Stimulated activated CD8-positive, alpha-beta memory T cell treated with anti-CD3 and anti-CD28 coated beads, Interleukin-15, amount 100 ng/mL, for 24 hours (primary cell): ENCODE measurements at places on chromosomes 5 and 9.

DNA sequence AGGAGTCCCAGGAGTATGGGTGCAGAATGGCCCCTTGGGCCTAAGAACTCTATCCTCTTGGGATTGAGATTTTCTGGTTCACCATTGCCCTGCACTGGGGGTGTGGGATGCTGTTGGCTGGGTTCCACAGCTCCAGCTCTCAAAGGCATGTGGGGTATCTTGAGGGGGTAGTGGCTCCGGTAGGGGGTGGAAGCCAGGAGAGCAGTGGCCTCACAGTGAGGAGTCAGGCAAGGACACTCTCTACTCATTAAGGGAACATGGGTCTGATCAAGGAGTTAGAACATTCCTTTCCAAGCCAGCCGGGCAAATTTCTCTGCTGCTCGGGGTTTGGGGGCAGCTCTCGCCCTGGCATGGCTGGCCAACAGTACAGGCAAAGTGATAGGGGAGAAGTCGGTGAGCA, 33.0 kb downstream of the LARP1 start:
- no peak for DNase-seq

DNA sequence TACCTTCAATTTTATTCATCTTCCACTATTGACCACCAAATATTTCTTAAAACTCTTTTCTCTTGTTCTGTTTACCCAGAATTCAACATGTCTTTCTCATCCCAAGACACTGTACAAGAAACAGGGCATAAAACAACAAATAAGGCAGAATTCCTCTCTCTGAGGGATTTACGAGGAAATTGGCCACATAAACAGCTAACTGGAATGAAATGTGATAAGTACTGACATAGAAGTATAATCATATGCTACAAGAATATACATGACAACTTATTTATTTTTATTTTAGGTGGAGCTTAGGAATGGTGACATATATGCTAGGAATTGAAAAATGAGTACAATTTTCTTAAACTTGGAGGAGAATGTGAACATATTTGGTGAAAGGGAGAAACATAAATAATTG, 48.8 kb upstream of the FBN2 start:
- DNase-seq: no peak

GRCh38 chr5:38757451-38758245, 88.2 kb upstream of the OSMR start:
- DNase-seq: no peak

- DNase-seq: no peak
Observed at GRCh38 chr9:123796618-123797484, 133.1 kb downstream of the DENND1A start.

DNA sequence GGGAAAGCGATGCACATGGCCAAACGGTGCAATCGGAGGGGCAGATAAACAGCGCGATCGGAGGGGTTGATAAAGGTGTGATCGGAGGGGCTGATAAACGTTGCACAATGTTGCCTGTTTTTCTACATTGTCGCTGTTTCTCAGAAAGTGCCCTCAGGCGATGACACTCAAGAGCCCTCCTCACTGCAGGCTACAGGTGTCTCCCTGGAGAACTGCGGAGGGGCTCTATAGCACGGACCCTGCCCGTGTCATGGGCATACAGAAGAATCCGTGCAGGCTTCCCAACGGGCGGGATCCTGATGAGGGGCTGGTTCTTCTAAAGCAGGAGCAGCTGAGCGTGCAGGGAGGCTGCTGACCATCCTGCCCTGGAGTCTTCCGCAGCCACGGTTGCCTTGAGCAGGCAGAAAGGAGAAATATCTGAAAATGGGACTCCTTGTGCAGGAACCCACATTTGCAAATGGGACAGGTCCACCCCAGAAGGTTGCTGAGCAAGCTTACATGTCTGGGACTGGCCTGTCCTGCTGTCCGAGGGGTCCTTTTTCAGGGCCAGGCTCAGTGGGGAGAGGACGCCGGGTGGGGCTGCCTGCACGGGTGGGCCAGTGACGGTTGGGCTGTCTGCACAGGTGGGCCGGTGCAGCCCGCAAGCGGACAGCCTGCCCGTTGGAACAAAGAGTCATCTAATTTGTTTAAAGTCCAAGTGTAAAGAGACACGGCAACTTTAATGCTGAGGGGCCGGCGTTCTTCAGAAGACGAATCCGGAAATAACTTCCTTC, 25.1 kb upstream of the LPCAT1 start:
- no peak for DNase-seq

DNA sequence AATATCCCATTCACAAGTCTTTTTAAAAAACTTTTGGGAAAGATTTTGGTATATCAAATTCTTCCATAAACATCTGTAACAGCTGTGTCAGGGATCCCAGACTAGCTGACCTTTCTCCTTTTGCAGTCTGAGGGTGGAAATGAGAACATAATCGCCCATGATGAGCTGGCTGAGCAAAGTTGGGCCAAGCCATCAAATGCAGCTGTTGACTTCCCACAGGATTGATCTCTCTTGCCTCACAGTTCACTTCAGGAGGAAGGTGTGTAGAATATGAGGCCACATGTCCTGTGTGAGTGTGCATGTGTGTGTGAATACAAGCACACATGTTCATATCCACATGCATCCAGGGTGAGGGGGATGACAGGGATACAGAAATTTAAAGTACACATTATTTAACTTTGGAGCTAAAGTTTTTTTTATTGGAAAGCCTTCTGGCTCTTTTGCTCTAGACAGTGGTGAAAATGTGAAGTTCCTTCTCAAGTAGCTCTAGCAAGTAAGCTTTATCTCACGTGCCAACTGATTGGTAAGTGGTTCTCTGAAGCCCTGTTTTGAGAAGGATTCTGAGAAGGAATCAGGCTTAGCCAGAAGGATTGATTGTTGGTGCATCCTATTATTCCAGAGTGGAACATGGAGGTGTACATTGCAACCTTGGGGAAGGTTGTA, 468.8 kb upstream of the DMAC1 start:
- DNase-seq: no peak

DNA sequence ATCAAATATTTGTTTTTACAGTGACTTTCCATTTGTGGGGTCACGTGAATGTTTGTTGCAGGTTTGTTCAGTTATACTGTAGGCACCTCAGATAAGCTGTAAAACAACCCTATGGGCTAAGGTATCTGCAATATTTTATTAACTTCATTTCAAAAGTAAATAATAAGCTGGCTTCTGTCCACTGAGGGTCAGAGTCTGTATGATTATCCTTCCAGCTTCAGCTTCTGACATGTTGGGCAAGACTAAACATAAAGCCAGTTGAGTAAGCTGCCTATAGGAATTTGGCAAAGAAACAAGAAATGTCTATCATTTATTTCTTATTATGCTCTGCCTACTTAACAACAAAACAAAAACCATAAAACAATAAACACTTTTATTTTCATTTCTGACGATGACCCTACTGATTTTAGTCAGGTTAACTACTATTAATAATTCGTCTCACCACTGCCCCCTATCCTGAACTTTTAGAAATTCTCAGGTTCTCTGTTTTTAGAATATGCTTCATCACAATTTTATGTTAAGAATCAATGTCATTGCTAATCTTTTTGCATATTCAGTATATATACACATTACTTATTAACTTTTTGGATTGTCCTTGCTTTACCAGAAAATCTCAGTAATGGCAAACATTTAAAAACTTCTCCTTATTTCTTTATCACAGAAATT, 413.6 kb upstream of the ADAMTSL1 start:
- DNase-seq: no peak

GRCh38 chr5:52041842-52042241, 658.6 kb downstream of the ISL1 start:
- no peak for DNase-seq

DNA sequence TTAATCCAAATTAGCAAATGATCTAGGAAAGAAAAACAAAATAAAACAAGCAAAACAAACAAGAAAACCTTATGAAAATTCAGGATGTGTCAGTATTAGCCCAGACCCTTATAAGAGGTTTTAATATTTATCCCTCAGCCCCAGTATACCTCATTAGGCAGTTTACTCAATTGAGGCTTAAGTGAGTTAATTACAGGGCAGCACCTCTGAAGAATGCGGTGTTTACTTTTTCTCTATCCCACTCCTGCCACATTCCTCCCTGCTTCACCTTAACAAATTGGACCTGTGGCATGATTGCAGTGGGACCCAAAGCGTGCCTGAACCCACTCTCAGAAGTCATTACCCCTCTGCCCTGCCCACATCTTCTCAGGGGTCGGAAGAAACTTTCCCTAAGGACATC, 67.1 kb downstream of the SIL1 start:
- no peak for DNase-seq

DNA sequence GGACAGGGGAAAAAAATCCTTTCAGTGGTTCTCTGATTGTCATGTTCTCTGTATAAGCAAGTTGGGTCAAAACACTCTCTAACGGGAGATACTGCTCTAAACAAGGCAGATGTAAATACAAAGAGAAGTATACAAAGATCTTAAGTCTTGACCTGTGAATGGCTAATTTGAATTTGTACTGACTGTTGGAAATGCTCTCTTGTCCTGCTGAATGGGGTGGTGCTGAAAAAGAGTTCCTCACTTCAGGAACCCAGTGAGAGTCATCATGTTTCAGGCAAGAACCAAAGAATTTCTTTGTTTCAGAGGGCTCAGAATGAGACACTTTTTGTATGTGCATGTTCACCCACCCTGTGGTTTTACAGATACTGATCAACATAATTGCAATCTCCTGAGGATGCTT, 461.0 kb downstream of the NR2F1-AS1 start:
- DNase-seq: no peak

- no peak for DNase-seq
Observed at GRCh38 chr5:32302835-32303754, 9.6 kb downstream of the MTMR12 start.

GRCh38 chr5:168359820-168360460, 68.5 kb downstream of the WWC1 start:
- DNase-seq: no peak

DNA sequence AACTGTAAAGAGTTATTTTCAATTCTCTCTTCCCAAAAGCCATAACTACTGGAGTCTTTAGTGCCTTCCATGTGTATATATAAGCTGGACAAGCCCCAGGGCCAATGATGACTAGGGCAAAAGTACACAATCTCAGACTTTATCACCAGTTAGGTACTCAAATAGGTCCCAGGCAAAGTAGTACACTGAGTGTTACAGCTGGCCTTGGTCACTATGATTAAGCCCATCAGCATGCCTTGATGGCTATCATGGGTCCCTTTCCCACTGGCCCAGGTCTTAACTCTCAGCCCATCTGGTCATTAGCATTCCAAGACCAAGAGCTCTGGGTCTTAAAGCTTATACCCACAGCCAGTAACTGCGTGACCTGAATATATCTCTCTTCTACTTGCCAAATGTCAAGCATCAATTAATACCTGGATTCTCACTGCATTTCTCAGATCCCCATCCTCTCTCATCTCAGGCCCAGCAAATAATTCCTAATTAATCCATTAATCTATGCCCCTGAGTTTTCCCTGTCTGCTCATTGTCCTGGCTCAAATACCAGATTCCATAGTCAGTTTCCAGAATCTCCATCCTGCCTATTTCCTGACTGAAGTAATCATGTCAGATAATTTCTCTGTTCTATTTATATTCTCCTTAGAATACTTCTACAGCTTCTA, 62.3 kb downstream of the NR6A1 start:
- no peak for DNase-seq

GRCh38 chr5:55969956-55970355, 24.8 kb downstream of the IL6ST start:
- DNase-seq: no peak

DNA sequence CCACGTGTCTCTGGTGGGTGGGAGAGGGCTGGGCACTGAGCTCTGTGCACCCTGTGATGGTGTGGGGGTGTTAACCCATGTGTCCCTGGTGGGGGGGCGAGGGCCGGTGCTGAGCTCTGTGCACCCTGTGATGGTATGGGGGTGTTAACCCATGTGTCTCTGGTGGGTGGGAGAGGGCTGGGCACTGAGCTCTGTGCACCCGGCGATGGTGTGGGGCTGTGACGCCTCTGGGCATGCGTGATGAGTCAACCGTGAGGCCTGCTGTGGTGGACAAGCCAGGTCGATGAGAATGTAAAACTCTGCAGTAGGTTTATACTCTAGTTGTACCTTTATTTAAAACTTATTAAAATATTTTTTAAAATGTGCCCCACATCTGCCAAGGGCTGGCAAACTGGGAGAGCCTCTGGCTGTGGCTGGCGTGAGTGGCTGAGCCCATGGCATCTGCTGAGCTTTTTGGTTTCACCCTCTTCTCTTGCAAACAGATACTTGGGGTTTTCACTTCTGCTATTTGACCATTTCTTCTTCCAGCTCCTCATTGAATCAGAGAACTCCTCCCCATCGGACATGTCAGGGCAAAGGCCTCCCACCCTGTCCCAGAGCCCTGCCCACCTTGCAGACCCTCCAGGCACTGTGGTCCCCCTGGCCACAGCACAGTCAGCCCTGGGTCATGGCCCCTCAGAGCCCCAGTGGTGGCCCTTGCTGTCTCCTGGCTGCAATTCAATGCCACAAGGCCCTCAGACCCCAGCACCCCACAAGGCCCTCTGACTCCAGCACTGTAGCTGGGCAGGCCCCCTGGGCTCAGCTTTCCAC, 18.5 kb upstream of the EXOC3 start:
- DNase-seq: no peak

DNA sequence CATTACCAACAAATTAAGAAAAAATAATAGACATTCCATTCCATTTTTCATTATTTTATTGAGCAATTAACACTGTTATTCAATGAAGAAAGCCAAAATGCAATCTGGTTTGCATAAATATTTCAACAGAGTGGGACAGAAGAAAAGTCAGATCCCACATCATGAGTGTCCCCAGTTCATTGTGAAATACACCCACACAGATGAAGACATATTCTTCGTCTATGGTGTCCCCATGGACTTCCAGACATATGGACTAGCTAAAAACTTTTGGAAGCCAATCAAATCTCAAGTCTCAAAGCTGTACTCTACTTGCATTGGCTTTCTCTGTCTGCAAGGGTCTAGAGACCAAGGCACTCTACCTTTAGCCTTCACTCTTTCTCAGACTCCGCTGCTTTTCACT, 194.3 kb downstream of the SEMA5A start:
- no peak for DNase-seq

DNA sequence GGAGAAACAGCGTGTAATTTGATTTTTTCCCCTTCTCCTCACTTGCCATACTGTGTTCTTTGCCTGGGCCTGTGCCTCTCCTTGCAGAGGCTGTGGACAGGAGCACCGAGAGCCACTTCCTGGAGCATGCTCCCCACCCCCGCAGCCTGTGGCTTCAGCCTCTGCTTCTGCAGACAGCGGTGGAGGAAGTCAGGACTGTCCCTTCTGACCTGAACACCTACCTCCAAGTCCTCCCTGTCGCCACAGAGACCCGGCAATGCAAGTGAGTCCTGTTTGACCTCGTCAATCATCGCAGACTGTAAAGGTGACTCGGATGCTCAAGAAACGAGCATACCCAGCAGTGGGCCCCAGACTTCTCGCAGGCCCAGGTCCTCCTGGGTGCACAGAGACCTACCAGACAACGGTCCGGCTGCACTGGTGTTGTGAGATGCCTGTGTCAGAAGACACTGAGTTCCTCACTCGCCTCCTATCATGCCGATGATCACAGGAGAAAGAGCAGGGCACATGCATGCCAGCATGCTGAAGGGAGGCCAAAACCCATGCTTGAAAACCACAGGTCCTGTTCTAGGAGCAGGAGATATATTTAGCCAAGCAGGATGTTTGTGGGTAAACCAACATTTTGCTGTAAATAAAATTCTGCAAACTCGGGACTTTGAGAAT, 198.8 kb downstream of the AUH start:
- no peak for DNase-seq

DNA sequence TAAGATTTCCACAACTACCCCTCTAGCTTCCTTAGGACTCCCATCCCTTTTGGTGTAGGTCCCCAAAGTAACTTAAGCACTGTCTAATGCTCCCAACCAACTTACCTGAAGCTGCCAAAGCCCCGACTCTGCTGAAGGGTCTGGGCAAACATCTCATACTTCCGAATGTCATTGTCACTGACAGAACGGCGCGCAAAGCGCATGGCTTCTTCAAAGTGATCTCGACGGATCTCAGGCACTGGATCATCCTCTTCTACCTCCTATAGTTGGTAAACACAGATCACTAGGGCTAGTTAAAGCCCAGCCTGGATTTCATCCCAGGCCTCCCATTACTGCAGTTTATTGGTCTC, 15.2 kb downstream of the VCP start:
- DNase-seq: no peak
